ENCODE measurements at places on chromosomes 4 and X.

DNA sequence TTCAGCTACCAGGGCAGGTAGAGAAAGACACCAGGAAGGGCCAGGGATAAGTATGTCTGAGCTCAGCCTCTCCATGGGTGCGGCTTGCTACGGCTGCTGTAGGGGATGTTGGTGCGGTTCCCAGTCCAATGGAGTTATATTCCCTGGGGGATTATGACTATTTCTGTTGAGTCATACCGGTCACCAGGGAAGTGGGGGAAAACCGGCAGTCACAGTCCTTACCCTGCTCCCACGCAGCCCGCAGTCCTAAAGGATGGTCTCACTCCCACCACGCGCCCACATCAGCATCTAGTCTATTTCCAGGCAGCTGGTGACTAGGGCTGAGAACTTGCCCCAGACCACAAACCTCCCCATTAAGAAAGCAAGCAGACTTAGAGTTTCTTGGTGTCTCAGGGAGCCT lies 191.6 kb downstream of the VEGFC start:
- no peak for DNase-seq

DNA sequence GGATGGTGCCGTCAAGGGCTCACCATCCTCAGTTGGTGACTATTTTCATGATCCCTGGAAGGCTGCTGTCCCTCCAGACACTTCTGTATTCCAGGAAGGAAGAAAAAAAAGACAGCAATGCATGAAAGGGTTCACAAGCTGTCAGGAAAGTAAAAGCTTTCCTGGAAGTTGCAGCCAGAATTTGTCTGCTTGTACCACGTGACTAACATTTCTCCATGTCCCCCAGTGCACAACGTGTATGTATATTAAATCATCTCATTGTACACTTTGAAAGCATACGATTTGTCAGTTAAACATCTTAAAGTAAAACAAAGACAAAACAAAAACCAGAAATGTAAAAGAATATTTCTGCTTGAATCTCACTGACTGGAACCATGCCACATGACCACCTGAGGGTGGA lies 127.4 kb upstream of the CLNK start:
- no peak for DNase-seq

- no peak for DNase-seq
Measured at GRCh38 chr4:103719105-103719829, 518 bp downstream of the TACR3 start.

DNA sequence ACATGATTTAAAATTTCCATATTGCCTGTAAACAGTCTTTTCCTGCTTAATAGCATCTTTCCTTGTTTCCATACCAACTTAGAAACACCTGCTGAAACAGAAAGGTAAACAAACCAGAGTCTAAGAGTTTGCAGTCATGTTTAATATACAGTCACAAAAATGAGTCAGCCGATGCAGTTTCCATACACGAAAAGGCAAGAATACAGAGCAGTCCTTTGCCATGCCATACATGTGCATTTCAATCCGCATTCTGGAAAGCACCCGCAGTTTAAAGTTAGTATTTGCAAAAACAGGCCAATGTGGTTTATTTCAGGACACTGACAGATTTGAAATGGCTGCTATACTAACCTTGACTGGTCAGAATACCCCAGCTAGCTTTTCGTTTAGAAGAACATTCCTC lies 32.1 kb downstream of the ASB5 start:
- no peak for DNase-seq

- no peak for DNase-seq
Measured at GRCh38 chr4:141771889-141772830, 135.8 kb downstream of the IL15 start.

DNA sequence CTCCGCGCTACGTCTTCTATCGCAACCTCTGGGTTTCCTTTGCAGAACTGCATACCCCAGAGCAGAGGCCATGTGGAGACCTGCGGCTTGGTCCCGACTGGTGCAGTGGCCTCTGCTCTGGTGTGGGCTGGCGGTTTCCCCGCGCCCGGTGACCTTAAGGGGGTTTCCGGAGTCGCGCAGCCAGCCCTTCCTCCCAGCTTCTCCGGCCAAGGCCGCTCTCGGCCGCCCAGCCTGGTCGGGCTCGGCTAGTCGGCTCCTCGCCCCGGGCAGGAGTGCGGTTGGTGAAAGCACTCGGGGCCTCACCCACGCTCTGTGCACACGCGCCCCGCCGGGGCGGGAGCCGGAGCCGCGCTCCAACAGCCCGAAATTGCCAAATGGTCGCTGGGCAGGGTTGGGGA lies 84.9 kb downstream of the BCOR start:
- DNase-seq = no peak

GRCh38 chr4:66766557-66766956 lies 778.7 kb downstream of the CENPC start:
- DNase-seq = no peak

DNA sequence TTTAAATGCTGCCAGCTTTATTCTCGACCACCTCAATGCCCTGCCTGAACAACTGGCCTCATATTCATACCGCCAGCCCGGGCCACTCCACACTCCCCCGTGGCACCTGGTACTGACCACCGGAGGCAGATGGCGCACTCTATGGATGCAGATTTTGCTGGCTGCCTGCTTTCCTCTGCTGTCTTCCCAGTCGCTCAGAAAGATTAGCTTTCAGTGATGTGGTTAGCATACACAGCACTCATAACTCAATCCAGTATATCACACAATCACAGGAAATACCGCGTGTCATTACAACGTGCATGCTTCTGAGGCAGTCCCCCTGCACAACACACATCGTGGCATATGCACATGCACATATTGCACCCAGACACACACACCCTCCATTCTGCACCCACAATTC lies 147.2 kb upstream of the BCOR start:
- no peak for DNase-seq

DNA sequence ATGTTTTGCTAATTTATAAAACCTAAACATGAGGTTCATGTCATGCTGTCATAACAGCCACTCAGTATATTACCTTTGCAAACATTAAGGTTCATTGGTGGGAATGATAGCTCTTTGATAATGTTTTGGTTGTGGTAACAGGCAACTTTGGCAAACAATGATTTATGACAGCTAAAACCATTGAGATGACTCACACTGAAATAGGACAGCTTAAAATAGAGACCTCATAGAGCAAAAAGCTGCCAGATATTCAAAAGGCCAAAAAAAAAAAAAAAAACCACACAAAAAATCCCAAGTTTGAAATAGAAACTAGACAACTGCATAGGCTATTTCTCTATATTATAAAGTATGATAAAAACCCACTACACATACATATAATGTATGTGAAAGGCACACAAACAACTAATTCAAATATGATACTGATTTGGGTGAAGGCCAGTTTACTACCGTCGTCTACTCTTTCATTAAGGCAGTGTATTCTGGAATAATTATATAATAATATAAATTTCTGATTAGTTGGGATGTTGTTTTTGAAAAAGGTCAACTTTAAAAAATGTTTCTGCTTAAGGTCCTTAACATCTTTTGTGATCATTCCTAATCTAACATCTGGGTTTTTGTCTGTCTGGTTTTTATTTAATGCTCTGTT lies 646.0 kb upstream of the PITX2 start:
- peak; percentile 45 for DNase-seq

DNA sequence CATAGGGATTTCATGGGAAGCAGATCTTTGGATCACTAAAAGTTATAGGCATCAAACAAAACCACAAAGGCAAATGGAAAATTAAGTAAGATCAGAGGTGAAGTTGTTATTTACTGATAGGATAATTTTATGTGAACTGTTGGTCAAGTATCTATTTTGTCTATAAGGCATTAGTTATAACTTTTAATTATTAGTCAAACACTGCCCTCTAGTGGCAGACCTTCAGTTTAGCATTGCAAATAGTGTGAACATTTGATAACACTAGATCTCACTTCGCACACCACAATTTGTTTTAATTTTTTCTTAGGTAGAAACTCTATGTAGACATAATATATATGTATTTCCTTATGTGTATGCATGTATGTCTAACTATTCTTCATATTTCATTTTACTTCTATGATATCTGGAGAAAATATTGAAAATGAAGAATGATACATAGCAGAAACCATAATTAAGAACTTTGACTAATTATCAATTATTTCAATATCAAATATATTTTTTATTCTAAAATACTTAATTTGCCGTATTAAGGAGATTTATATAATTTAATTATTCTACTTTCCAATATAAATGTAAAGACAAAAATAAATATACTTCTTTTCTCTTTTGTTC lies 214.5 kb upstream of the TACR3 start:
- peak; percentile 10 for DNase-seq

DNA sequence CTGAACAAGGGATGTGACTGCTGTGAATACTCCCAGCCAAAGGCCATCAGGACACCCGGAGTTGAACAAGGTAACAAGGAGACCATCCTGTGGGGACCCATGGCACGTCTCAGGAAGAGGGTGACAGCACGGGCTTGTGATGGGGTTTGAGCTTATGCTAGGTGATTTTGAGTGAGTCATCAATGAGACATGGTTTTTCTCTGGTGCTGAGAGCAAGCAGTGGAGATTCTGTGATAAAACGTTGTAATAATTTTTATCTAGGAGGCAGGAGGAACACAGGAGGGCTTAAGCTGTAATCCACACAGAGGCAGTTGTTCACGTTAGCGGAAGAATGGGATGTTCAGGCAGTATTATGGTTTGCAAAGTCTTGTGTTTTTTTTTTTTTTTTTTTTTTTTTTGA lies 36.0 kb downstream of the TRIML1 start:
- no peak for DNase-seq

- DNase-seq = no peak
Measured at GRCh38 chr4:78155616-78156105, 98.5 kb downstream of the FRAS1 start.

- no peak for DNase-seq
Measured at GRCh38 chrX:130081421-130082045, 28.8 kb downstream of the ELF4 start.
